ENCODE measurements at places on chromosomes 16 and 17.

- DNase-seq = no peak
Measured at GRCh38 chr16:51579652-51580360, 428.7 kb upstream of the SALL1 start.

DNA sequence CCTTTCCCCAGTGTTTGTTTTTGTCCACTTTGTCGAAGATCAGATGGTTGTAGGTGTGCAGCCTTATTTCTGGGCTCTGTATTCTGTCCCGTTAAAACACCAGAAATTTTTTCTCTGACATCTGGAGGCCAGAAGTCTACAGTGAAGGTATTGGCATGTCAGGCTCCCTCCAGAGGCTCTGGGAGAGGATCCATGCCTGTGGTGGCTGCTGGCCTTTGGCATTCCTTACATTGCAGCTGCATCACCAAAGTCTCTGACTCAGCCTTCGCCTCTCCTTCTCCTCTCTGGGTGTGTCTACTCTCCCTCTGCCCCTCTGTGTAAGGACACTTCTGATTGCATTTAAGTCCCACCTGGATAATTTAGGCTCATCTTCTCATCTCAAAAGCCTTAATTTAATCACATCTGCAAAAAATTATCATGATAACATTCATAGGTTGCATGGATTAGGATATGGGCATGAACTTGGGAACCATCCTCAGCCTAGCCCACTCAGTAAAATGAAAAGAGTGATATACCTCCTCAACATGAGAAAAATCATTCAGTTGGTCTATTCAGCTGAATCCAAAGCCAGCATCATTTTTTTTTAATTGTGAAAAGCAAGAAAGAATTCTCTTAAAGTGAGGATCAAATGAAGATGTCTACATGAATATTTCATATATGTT lies 78.0 kb downstream of the MAP2K6 start:
- DNase-seq = no peak

- no peak for DNase-seq
Measured at GRCh38 chr17:49817993-49818392, 29.5 kb downstream of the KAT7 start.

DNA sequence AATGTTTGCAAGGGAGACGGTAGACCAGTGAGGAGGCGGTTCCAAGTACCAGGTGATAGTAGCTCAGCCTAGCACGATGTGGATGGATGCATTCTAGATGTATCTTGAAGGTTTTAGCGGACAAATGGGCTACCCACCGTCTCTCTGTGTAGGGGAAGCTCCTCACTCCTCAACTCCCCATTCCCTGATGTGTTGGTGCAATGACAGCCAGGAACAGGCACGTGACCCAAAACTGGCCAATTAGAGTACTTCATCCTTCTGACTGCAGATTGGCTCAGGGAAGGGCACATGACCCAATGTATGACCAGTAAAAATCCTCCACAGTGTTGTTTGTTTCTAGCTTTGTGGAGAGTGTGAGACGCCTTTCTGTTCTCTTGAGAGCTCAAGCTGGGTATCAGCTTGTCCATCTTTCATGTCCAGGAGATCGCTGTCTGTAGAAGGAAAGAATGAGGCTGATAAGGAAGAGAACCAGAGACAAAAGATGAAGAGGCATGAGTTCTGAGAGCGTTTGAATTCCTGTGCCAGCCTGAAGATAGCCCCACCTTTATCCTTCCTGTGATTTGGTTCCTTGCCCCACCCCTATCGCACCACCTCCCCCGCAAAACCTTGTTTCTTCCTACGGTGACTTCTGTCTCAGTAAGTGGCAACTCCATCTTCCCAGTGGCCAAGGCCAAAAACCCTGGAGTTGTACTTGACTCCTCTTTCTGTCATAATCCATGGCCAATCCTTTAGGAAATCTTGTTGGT lies 2.3 kb upstream of the BORCS6 start:
- DNase-seq = peak; percentile 90

GRCh38 chr17:59431601-59432000 lies 100.1 kb downstream of the YPEL2 start:
- DNase-seq = no peak

DNA sequence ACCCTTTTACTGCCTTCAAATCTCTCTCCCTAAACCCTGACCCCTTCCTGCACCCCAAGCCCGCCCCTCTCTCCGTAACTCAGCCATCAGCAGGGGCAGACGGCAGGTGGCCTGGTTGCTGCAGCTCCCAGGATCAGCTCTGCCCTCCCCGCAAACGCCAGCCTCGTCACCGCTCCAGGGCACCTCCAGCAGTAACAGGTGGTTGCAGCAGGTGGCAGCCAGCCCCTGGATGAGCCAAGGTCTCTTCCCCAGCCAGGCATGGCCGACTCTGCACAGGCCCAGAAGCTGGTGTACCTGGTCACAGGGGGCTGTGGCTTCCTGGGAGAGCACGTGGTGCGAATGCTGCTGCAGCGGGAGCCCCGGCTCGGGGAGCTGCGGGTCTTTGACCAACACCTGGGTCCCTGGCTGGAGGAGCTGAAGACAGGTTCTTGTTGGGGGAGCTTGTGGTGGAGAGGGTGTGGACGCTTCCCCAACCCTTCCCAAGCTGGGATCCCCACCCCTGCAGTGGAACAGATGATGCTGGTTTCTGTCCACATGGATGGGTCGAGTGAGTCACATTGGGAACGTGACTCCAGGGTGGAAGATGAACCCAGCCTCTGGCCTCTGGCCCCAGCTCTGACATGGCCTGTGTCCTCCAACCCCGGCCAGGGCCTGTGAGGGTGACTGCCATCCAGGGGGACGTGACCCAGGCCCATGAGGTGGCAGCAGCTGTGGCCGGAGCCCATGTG lies 558 bp downstream of the HSD3B7 start:
- no peak for DNase-seq

DNA sequence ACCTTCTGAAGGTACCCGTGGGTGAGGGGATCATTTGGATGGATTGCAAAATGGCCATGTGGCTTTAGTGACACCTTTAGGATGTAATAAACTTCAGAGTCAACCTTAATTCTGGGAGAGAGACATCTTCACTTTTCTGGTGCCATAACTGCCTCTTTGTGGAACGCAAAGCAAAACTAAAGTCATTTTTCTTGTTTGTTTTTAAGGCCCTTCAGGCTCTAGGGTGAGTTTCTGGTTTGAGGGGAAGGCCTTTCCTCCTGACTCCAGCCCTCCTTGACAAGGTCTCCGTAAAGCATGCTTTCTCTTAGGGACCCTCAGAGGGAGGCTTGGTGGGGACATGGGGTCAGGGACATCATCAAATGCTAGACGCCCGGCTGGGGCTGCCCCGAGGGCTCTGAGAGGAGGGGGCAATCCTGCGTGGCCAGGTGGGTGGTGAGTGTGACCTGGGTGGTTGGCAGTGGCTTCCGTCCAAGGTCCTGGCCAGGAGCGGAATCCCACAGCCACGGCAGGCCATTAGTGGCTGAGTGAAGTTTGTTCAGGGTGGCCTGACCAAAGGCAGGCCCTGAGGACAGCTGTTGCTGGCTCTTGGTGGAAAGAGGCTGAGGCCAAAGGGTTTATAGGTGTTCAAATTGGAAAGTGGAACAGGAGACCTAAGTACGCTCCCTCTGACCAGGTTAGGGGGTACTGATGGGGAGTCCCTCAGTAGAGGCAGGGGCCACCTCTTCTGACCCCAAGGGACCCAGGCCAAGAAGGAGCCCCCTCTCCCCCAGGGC lies 112.2 kb downstream of the METRNL start:
- DNase-seq = no peak

DNA sequence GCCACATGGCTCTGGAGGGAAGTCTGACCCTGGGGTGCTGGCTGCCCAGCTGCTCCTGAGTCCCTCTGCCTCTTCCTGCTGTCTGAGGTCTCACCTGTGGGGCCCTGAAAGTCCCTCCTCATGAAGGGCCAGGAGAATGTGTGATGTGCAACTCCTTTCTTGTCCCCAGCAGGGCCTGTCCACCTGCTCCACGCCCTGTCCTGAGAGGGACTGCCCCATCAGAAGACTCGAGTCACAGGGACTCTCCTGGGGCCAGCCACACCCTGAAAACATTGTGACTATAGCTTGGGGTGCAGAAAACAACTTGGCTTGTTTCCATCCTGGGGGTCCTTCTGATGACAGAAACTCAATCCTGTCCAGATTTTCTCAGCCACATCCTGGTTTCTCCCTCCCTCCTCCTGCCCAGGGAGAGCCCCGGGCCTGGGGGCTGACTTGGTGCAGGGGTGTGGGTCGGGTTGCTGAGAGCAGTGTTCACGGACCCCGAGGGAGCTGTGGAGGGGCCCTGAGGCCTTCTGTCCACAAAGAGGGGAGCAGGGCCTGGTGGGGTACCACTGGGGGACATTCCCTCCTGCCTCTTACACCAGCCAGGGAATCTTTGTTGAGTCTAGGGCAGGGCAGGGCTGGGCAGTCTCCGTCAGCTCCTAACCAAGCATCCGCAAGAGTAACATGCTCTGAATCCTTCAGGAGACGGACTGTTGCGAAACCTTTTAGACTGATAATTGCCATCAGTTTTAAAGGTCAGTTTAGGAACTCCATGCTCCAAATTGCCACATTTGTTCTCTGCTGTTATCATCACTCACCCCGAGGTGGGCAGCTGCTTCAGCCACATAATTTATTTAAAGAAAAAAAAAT lies 45.9 kb downstream of the NT5M start:
- DNase-seq = no peak

- DNase-seq = no peak
Measured at GRCh38 chr17:49789243-49789578, 730 bp downstream of the KAT7 start.

GRCh38 chr16:89786474-89787364 lies 29.7 kb downstream of the FANCA start:
- DNase-seq = no peak

GRCh38 chr17:10117581-10118001 lies 80.8 kb downstream of the GAS7 start:
- DNase-seq = no peak

- peak; percentile 68 for DNase-seq
Measured at GRCh38 chr17:3983606-3984484, 19.6 kb upstream of the ATP2A3 start.

DNA sequence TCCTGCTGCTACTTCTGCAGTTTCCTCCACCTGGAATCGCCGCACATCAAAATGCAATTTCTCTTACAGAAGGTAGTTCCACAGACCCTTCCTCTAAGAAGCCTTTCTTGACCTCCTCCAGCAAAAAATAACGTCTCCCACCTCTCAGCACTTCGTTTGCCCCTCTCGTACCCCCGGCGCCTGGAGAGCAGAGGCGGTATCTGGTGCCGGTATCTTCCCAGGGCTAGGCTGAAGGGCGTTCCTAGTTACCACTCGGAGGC lies 482 bp downstream of the DCTPP1 start:
- no peak for DNase-seq

GRCh38 chr17:65005858-65006257 lies 50.7 kb downstream of the GNA13 start:
- DNase-seq = no peak

GRCh38 chr17:57107498-57108101 lies 22.6 kb downstream of the AKAP1 start:
- no peak for DNase-seq

- DNase-seq = peak; percentile 89
Measured at GRCh38 chr17:44222112-44222869, 2.8 kb upstream of the UBTF start.

GRCh38 chr16:82716361-82716855 lies 89.6 kb downstream of the CDH13 start:
- DNase-seq = no peak

DNA sequence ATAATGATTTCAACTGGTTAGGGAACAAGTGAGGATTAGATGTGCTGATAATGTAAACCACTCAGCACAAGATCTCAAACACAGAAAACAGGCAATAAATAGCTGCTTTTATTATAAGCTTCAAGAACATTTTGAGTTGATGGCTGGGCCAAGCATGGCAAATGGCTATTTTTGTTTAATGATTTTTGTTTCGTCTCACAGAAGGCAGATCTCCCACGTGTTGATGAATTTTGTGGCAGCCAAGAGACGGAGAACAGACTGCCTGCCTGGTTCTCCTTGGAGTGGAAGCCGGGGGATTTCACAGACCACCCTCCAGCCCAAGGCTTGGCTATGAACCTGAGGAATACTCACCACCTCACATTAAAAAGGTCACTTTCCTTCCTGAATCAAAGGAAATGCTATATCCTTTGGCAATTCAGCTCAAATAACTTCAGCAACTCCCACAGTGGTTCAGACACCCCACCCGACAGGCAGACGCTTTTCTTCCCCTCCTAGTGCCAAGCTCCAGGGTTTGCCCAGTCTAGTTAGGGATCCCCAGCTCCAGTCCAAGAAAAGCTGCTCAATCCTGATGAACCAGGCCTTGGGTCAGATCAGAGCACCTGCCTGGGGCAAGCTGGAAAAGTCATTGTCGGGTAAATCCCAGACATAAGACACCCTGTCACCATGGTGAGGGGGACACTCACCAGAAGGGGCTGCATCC lies 593.5 kb downstream of the TOX3 start:
- DNase-seq = no peak

DNA sequence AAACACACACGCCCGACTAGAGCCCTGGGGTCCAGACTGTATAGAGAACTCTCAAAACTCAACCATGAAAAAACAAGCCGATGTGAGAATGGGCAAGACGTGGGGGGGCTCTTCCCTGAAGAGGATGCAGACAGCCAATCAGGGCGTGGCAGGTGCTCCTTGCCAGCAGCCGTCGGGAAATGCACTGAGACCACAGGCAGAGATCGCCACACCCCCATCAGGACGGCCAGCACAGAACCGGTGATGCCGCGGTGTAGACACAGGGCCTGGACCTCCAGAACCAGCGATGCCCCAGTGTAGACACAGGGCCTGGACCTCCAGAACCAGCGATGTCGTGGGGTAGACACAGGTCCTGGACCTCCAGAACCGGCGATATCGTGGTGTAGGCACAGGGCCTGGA lies 169.2 kb downstream of the LAT start:
- no peak for DNase-seq

DNA sequence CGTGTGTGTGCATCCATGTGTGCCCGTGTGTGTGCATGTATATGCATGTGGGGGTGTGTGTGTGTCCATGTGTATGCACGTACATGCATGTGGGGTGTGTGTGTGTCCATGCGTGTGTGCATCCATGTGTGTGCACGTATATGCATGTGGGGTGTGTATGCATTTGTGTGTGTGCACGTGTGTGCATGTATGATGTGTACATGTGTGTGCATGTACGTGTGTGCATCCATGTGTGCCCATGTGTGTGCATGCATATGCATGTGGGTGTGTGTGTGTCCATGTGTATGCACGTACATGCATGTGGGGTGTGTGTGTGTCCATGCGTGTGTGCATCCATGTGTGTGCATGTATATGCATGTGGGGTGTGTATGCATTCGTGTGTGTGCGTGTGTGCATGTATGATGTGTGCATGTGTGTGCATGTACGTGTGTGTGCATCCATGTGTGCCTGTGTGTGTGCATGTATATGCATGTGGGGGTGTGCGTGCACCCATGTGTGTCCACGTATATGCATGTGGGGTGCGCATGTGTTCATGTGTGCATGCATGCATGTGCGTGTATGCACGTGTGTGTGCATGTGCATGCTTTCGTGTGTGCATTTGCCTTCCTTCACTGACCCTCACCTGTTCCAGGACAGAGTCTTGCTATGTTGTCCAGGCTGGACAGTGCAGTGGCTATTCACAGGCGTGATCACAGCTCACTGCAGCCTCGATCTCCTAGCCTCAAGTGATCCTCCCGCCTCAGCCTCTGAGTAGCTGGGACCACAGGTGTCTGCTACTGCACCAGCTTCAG lies 129.6 kb upstream of the TNRC6C start:
- no peak for DNase-seq
